ENCODE measurements at places on chromosomes 12 and 14.

GRCh38 chr12:78645956-78646355, 218.6 kb upstream of the SYT1 start:
- no peak for DNase-seq

DNA sequence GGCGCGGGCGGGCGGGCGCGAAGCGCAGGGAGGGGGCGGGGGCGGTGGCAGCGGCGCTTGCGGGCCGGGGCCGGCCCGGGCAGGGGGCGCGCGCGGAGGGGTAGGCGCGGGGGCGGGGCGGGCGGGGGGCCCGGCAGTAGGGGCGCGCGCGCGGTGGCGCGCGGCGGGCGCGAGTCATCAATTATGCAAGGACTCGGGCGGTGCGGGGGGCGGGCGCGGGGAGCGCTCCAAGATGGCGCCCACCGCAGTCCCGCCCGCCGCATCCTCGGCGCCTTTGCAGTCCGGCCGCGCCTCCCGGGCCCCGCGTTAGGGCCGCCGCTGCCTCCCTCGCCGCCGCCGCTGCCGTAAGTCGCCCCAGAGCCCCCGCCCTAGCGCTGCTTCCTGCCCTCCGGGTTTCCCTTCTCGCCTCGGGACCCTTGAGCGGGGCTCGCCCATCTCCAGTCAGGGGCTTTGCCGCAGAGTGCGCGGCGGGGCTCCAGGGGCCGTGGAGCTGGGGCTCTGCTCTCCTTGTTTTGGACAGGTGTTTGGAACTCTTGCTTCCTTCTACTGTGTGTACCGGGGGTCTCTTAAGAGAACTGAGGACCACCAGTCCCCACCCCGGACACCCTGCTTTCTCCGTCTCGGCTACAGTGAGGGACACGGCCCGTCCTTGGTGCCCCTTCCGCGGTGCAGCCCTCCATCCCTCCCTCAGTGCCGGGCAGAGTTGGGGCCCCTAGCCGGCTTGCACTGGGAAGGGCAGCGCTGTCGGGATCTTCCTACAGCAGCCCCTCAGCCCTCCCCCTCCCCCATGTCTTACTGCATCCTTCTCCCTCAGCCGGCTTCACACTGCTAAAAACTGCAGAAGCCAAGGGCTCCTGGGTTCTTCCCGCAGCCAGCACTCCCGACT, at the start of gene SCN8A:
Gene SCN8A (plus strand): TSS at position 218 of the 886 bp plus-strand sequence. CDS start 71,585 bp downstream, outside the sequence.
- peak; percentile 47 for DNase-seq

GRCh38 chr12:107474639-107475539, 210.7 kb upstream of the PWP1 start:
- DNase-seq: peak; percentile 23

- no peak for DNase-seq
These were observed 101.7 kb downstream of the KIF21A start for GRCh38 chr12:39341179-39341578.

GRCh38 chr12:101414533-101415119, 7.1 kb upstream of the ARL1 start:
- DNase-seq: no peak

- DNase-seq: no peak
These were observed 18.7 kb upstream of the KICS2 start for GRCh38 chr12:64240781-64241180.

GRCh38 chr14:104421401-104421821, 158.2 kb upstream of the C14orf180 start:
- DNase-seq: no peak

- no peak for DNase-seq
These were observed 41.3 kb downstream of the SLC16A7 start for GRCh38 chr12:59636945-59637691.

- no peak for DNase-seq
These were observed 26.7 kb downstream of the NIN start for GRCh38 chr14:50804181-50804721.

- DNase-seq: no peak
These were observed 64.2 kb upstream of the TMCC3 start for GRCh38 chr12:94714378-94715114.

DNA sequence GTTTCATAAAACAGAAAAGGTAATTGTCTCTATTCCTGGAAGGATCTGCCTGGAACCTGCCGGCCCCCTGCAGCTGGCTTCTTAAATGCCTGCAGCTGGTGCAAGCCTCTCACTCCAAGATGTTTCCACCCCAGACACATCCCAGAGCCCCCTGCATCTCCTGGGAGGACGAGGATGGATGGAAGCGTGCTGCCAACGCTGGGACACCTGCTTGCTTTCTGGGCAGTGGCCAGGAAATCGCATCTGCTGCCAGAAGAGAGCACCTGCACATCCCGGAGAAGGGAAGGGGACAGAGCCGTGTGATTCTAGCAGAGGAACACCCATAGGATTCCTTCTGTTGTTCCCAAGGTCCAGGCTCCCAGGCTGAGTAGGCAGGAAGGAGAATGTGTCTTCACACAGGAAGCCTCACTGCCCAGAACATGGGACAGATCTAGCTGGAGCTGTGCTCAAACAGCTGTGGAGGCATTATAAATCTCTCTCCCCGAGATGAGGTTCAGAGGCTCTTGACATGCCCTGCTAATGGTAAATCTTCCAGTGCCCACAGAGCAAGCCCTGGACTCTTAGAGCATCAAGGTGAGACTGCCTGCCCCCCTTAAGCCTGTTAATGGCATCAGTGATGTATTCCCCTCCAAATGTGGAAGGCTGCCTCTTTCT, 138.8 kb upstream of the MAP1LC3B2 start:
- no peak for DNase-seq

DNA sequence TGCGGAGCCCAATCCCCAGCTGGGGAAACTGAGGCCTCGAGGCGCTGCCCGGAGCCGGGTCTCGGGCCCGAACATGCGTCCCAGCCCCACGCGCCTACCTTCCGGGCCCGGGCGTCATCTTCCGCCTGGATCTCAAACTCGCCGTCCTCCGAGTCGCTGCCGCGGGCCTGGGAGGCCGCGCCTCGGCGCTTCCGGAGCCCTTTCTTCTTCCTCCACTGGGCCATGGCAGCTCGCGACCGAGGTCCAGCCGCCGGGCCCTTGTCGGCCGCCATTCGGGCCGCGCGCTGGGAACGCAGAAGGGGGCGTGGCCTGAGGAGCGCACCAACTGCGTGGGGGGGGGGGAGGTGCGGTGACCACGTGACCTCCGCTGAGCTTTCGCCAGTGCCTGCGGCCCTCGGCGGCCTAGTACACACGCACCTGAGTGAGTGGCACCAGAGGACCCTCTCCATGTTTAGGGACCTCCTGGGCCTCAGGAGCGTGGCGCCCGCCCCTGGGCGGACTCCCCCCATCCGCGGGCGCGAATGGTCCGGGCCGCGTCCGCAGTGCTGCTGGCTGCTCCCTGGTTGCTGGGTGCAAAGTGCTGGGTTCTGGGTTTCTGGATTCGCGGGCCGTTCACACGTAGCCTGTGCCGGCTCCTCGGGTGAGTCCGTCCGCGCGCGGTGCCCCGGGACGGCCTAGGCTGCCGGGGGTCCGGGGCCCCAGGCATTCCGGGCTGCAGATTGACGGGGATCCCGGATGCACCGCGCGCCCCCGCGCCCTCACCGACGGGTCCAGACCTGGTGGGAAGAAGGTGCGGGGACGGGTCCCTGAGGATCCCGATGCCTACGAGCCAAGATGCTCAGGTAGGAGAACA, at the start of the genes DDX54 and RITA1:
Gene DDX54 (minus strand): TSS at position 299 of the 853 bp plus-strand sequence. CDS start 27 bp downstream, at position 272.
Gene RITA1 (plus strand): TSS at position 542 of the 853 bp plus-strand sequence. CDS start 1,026 bp downstream, outside the sequence.
- peak; percentile 86 for DNase-seq

- no peak for DNase-seq
These were observed 210.9 kb downstream of the ERC1 start for GRCh38 chr12:1201886-1202285.

- DNase-seq: no peak
These were observed 558 bp downstream of the TEX22 start for GRCh38 chr14:105398726-105399465.

DNA sequence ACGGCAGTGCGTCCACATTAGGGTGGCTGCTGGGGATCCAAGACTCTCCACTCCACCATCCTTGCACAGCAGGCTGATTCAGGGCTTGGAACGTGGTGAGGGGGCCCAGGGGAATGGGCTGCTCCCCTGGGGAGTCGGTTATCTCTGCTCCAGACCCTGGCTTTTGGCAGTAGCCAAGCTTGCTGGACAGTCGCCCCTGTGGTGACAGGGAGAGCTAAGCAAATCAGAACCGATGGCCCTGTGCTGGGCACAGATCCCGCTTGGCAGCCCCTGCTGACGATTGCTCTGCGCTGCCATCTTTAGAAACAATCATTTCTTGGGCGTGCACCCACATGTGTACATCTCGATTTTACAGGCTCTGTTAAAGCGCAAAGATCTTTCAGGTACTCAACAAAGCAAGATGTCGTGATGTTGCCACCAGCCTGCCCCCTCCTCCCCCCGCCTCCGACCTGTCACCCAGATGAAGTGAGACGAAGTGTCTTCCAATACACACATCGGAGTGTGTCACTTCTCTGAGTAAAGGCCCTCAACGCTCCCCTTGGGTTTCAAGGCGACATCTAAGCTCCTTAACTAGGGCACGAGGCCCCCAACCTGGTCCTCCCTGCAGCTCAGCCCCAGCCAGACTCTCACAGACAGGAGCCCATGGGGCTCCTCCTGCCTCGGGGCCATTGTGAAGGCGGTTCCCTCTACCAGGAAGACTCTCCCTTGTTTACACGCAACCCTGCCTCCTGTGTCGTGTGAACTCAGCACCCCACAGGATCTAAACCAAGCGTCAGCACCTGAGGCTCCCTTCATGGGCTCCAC, 55.6 kb downstream of the PITPNM2 start:
- DNase-seq: no peak

DNA sequence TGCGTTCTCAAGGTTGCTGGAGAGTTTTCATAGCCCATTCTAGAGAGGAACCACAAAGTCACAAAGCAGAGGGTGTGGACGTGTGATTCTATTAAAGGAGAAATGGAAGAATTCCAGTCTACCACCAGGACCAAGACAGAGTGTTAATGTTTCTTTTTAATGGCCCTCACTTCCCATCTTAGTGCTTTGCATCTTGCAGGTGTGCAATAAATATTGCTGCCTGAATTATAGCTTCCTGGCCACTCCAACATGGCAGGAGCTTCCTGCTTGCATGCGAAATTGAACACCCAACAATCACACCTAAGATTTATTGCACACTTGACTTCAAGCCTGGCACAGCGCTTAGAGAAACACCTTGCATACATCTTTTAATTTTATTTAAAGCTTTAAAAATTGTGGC, 22.4 kb upstream of the PPP1CC start:
- no peak for DNase-seq

DNA sequence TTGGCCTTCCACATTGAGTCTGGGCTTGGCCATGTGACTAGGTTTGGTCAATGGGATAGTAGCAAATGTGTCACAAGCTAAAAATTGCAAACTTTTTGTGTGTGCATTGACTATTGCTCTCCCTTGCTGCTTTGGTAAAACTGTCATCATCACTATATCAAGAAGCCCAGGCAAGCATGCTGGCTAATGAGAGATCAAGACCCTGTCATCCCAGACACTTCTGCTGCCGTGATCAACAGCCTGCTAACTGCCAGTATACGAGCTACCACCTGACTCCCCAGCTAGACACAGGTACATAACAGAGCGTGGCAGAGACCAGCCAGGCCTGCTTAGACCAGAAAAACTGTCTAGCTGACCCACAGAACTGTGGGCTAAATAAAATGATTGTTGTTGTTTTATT, 456.7 kb upstream of the DCN start:
- no peak for DNase-seq

DNA sequence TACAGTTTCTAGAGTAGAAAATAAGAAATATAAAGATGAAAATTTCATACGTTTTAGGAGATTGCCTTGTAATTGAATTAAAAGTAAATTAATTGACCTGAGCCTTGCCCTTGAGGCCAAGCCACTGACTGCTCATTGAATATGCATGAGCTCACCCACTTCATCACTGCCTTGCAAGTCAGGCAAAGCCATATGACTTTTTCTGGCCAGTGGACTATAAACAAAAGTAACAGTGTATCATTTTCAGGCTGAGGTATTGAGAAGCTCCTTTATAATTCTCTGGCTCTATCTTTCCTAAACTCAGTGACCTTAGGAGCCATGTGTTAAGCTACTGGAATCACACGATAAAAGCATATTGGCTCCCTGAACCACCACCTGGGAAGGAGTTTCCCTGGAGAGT, 369.3 kb downstream of the NUAK1 start:
- no peak for DNase-seq

DNA sequence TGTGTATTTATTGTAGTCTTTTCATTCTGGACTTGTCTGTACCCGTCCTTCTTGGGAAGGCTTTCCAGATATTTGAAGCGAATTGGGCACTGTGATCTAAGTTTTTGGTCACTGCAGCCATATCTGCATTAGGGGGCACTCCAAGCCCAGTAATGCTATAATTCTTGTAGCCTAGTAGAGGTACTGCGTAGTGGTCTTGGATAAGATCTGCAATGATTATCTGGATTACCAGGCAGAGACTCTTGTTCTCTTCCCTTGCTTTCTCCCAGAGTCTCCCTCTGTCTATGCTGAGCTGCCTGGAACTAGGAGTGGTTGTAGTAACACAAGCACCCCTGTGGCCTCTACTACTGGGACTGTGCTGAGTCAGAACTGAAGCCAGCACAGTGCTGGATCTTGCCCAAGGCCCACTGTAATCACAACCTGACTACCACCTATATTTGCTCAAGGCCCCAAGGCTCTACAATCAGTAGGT, 30.0 kb downstream of the SLC38A2 start:
- DNase-seq: peak; percentile 22

GRCh38 chr12:128513331-128513730, 246.4 kb downstream of the TMEM132C start:
- DNase-seq: no peak

DNA sequence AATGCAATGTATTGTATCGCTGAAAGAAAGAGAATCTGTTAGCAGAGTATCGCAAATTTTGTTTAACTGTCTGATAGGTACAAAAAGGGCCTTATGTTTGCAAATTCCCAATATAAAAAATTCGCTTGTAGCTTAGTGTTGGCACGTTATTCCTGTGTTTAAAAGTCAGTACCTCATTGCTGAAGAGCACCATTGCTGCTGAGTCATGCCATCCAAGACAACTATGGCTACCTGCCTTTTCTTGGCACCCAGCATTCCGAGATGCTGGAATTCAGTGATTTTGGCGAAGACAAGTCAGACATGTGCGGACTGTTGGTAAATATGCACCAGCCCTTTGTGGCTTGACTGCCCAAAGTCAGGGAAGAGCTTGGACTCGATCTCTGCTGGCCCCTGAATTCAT, 149.5 kb upstream of the EEA1 start:
- no peak for DNase-seq

Data from activated CD4-positive, alpha-beta memory T cell treated with anti-CD3 and anti-CD28 coated beads for 36 hours (primary cell).